ENCODE measurements at places on chromosomes 2 and 18.

- no peak for DNase-seq
Observed at GRCh38 chr18:63962137-63962536, 7.7 kb upstream of the SERPINB8 start.

DNA sequence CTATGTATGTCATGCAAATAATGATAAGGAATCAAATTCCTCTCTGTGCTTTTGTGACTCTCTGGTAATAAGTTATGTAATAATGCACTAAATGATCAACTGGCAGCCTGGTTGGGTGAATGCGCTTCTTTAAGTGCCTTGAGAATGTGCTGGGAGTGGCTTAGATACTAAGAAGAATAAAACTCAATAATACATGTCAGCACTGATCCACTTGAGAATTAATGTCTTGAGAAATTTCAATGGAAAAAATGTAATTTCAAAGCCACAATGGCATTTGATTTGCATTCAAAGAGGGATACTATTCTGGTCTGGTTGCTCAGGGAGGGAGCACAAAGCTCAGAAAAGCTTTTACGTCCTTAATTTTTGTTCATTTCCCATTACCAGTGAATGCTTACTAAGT lies 137.7 kb upstream of the MMADHC start:
- DNase-seq, result no peak

DNA sequence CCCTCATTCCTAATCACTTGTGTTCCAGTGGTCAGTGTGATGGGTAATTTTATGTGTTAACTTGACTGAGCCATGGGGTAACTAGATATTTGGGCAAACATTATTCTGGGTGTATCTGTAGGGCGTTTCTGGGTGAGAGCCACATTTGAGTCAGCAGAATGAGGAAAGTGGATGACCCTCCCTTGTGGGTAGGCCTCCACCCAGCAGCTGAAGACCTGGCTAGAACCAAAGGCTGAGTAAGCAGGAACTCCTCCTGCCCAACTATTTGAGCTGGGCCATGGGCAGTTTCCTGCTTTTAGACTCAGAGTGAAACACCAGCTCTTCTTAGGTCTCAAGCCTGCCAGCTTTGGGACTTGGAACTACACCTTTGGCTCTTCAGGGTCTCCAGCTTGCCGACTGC lies 141.8 kb downstream of the ACKR3 start:
- DNase-seq, result no peak

DNA sequence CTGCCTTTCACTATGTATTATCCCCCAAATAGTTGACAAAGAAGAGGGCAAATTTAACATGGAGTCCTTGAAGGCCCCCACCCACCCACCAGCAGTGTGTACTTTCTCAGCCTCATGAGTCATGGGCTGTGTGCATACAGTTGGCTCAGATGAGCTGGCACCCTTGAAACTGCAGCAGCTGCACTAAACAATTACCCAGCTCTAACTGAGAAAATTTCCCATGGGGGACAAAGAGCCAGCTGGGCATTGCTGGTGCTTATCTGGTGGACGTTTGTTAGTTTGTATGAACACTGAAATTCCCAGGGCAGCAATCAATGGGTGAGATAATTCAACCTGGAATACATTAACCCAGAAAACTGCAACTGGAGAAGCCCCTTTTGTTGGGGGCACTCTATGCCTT lies 131.7 kb downstream of the GCA start:
- DNase-seq, result no peak

- DNase-seq, result no peak
Observed at GRCh38 chr2:236637686-236638569, 68.3 kb downstream of the ACKR3 start.

DNA sequence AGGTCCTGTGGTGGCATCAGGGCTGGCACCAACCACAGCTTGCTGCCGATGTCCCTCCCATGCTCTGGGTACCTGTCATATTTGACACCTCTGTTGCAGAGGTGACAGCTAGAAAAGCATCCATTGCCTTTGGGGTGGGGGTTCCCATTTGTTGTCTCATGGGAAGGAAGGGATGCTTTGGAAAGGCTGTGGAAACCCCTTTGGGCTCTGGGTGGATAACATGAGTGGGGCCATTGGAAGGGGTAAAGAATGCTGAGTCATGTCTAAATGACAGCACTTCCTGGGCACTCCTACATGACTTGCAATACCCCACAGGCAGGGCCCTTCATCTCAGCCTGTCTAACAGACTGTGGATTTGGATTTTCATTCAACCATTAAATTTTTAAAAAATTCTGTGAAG lies 27.8 kb downstream of the CTIF start:
- DNase-seq, result no peak

DNA sequence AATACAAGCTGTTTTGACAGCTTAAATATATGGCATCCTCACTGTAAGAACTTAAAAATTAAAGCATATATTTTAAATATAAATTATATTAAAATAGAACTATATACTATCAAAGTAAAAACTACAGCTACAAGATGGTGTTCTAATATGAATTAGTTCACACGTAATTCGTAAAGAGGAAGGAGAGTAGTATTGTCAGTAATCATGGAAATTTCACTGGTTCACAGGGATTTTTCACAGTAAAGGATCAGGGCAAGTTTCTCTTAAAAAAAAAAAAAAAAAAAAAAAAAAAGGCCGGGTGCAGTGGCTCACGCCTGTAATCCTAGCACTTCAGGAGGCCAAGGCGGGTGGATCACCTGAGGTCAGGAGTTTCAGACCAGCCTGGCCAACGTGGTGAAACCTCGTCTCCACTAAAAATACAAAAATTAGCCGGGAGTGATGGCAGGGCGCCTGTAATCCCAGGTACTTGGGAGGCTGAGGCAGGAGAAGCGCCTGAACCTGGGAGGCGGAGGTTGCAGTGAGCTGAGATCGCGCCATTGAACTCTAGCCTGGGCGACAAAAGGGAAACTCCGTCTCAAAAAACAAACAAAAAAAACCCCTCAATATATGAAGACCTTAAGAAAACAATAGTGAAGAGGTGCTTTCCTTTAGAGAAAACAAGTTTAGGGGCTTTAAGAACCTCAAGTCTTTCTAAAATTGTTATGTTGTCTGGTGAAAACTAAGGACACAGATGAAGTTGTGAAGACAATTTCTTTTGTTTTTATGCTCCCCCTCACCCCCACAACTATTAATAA lies 32.5 kb downstream of the PNO1 start:
- no peak for DNase-seq

GRCh38 chr2:54271843-54272627 lies 16.0 kb upstream of the TSPYL6 start:
- DNase-seq, result no peak

DNA sequence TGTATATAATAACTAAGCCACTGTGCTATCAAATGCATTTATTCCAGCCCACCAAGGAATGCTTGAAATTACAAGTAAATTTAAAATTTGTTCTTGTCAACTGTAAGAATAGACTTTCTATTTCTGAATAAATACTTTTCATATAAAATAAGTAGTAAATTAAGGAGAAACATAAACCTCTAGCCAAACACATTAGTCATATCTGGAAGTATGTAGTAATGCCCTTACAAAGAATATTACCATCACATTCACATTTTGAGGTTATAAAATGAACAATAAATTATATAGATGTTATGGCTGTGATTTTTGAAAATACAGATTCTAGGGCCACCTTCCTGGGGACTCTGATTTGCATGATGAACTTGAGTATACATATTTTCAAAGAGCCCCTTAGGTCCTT lies 54.7 kb downstream of the SERPINB7 start:
- no peak for DNase-seq

- no peak for DNase-seq
Observed at GRCh38 chr2:11661891-11662435, 8.0 kb downstream of the NTSR2 start.

DNA sequence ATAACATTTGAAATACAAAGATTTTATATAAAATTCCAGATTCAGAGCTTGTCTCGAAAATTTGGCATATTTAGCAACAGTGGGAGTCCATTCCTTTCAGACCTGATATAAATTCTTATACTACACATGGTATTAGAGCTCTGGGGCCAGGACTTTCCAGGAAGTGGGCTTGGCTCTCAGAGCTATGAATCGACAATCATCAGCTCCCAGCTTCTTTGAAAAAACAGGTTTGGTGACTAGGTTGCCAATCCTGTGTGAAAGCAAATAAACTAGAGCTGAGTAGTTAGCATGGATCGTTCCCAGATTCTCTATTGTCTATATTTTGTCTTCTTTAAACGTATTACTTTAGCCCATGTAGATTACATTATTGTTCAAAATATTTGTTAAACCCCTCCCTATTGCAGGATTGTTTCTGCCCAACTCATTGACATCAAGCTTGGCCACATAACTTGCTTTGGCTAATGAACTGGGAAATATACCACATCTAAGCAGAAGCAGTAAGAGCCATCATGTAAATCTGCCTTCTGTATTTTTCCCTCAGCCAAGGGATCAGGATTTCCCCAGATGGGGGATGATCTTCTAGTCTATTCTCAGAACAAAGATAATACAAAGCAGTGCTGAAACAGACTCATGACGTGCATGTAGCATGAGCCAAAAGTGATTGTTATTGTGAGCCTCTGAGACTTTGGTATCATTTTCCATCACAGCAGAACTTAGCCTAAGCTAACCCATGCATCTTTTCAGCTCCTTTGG lies 105.4 kb downstream of the KCNH7 start:
- no peak for DNase-seq

GRCh38 chr18:3453540-3454364 lies 3.8 kb downstream of the TGIF1 start:
- peak; percentile 88 for DNase-seq

- DNase-seq, result no peak
Observed at GRCh38 chr2:46180189-46180588, 117.0 kb upstream of the EPAS1 start.

DNA sequence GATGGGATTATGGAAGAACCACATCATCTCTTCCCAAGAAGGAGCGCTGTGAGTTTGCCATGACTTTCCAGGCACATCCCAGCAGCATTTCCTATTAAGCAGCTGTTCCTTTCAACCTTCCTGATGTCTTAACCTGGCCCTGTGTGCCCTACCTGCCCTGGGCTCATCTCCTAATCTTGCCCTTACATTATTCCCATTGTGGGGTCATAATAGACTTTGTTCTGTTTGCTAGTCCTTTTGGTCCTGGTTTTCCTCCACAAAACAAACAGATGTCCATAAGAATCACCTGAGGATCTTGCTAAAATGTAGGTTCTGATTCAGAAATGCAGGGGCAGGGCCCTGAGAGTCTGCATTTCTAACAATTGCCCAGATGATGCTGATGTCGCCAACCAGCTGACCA lies 38.6 kb upstream of the TANK start:
- DNase-seq, result no peak

DNA sequence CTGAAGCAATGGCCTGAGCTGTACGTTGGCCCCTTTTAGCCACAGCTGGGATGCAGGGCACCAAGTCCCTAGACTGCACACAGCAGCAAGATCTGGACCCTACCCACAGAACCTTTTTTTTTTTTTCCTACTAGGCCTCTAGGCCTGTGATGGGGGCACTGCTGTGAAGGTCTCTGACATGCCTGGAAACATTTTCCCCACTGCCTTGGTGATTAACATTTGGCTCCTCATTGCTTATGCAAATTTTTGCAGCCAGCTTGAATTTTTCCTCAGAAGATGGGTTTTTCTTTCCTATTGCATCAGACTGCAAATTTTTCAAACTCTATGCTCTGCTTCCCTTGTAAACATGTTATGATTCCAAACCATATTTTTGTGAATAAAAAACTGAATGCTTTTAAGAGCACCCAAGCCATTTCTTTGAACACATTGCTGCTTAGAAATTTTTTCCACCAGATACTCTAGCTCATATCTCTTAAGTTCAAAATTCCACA lies 33.5 kb downstream of the PDE1A start:
- no peak for DNase-seq

DNA sequence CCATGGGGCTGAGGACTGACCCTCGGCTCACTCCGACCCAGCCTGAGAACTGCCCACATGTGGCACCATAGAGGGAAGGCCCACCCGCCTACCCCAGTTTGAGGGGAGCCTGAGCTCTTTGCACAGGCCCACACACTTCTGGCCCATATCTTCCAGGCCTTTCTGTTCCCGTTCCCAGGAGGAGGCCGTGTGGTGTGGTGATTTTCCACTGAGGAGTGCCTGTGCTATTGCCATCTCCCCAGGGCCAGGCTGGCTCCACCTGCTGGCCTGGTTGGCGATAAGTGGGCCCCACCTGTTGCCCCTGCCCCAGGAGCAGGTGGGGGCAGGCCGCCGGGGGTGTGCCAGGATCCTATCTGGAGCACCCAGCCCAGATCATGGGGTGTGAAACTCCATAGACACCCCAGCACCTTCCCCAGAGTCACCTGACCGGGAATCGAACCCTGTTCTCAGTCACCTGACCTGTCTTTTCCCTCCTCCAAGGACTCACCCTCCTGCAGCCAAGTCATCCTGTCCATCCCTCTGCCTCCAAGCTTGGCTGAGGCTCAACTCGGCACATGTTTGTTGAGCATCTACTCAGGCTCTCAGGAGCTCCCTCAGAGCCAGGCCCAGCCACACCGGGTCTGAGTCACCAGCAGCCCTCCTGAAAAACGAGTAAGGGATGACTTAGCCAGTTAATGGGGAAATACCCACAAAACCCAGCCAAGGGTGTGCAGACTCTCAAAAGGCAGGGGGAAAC lies 120.1 kb downstream of the CYP26B1 start:
- no peak for DNase-seq

DNA sequence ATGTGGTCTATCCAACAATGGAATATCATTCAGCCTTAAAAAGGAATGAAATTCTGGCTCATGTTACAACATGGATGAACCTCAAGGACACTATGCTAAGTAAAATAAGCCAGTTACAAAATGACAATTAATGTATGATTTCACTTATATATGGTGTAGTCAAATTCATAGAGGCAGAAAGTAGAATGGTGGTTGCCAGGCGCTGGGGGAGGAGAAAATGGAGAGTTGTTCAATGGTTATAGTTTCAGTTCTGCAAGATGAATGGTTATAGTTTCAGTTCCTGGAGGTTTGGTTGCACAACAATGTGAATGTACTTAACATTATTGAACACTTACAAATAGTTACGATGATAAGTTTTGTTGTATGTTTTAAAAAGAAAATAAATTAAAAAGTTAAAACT lies 79.2 kb upstream of the IL1R2 start:
- no peak for DNase-seq

GRCh38 chr2:97701186-97701585 lies 12.2 kb upstream of the ZAP70 start:
- DNase-seq, result no peak

DNA sequence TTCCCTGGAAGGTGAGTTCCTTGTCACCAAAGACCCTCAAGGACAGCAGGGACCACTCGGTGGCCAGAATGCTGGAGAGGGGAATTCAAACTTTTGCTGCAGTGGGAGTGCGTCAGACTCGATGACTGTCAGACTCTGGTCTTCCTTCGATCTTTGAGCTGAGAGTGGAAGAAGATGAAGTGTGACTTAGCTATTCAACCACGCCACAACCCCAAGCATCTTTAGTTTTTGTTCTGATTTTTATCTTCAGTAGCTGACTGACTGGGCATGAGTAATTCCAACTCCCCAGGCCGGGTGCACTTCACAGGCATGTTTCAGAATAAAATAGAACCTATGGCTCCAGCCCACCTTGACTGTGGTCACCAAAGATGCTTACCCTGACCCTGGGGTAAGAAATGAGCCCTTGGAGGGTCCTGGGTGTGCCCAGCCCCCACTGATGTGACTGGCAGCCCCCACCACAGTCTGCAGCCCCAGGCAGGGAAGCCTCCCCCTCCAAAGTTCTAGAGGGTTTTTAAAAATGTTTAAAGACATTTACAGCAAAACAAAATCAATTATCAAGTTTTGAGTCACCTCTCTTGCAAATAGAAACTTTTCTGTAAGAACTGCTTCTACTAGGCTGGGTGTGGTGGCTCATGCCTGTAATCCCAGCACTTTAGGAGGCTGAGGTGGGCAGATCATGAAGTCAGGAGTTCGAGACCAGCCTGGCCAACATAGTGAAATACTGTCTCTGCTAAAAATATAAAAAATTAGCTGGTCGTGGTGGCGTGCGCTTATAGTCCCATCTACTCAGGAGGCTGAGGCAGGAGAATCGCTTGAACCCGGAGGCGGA lies 24.9 kb upstream of the YWHAQ start:
- peak; percentile 73 for DNase-seq

Measured in non-pigmented ciliary epithelial cell (primary cell).